ENCODE measurements at places on chromosomes 2 and 18. TPM values are rescaled to one million over a fixed set of nuclear protein-coding genes. Genes with fewer than 3 reads are reported as not detected.

The EDAR gene
- not detected for polyA plus RNA-seq

The SLC4A5 gene
- 0.37 TPM for polyA plus RNA-seq

The PJVK gene
- polyA plus RNA-seq = 0.22 TPM

The ADGRF3 gene
- 0.22 TPM for polyA plus RNA-seq

The LIMS3 gene
- not detected for polyA plus RNA-seq

The TFCP2L1 gene
- 11.5 TPM for polyA plus RNA-seq

The FBLN7 gene
- polyA plus RNA-seq = 32.4 TPM

The NT5C1B gene
- not detected for polyA plus RNA-seq

The MERTK gene
- polyA plus RNA-seq = 6.3 TPM

The SERPINB4 gene
- polyA plus RNA-seq = not detected

The AGXT gene
- polyA plus RNA-seq = 1.1 TPM
